ENCODE measurements at places on chromosomes 6 and 20.

DNA sequence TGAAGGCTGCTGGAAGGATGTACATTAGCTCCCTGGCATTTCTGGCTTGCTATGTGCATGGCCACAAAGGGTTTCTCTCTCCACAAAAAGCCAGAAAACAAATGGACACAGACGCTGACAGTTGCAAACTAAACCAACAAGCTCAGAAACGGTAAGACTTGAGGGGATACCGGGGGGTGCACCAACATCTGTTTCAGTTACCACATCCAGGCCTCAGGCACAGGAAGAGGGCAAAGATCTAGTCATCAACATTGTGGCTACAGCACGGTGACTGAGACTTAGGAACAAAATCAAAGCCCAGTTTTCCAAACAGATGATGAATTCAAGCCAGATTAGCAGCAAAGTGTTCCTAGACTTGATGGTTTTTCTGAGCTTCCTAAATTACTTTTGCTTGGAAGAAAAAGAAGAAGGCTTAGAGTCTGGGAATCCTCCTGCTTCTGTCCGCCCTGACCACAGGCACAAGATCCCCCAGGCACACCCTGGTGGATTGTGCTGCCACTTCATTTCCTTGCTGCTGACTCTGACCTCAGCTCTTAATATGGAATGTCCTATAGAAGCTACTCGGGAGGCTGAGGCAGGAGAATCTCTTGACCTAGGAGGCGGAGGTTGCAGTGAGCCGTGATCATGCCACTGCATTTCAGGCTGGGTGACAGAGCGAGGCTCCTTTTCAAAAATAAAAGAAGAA, 54.2 kb upstream of the ADGRF1 start:
- DNase-seq = no peak

- no peak for DNase-seq
Measured at GRCh38 chr20:55166063-55166462, 690.7 kb downstream of the DOK5 start.

DNA sequence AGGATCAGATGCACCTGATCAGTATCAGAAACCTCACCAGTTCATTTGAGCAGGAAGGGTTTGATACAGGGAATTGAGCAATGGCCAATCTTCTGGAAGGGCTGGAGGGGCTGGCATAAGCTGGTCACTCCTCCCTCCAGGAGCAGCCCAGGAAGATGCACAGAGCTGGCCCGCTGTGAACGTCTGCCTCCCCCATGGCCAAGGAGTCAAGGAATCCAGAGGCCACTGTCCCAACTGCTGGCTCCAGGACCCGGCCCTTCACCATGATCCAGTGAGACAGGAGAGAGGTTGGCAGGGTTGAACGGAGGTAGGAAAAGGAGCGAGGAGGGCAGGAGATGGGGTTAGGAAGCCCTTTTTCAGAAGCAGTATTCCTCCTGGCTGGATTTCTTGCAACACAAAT, 113.9 kb upstream of the CST7 start:
- no peak for DNase-seq

GRCh38 chr20:8431538-8432434, 299.7 kb downstream of the PLCB1 start:
- no peak for DNase-seq

GRCh38 chr6:111406200-111406721, 76.8 kb downstream of the REV3L start:
- DNase-seq = no peak

- DNase-seq = no peak
Measured at GRCh38 chr6:78709021-78709420, 158.3 kb upstream of the IRAK1BP1 start.

GRCh38 chr20:11499101-11499634, 418.5 kb upstream of the BTBD3 start:
- DNase-seq = no peak

- no peak for DNase-seq
Measured at GRCh38 chr20:58778760-58779159, 71.9 kb downstream of the GNAS-AS1 start.

GRCh38 chr6:41579088-41579610, 33.0 kb downstream of the FOXP4 start:
- no peak for DNase-seq

DNA sequence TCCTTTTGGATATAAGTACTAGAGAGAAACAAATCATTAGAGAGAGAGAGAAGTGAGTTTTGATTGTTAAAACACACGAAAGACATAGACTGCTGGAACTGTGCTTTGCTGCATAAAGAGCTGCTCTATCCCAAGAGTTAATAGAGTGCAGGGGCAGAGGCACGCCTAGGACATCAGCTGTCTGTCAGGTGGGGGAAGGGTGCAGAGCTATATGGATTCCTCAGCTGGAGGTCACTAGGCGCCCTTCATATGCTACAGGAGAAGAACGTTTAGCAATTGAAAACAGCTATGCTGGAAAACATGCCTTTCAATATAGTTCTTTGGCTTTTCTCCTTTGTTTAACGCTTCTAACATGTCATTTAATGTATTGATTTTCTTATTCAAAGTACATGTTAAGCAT, 169.0 kb upstream of the MCHR2 start:
- DNase-seq = no peak

DNA sequence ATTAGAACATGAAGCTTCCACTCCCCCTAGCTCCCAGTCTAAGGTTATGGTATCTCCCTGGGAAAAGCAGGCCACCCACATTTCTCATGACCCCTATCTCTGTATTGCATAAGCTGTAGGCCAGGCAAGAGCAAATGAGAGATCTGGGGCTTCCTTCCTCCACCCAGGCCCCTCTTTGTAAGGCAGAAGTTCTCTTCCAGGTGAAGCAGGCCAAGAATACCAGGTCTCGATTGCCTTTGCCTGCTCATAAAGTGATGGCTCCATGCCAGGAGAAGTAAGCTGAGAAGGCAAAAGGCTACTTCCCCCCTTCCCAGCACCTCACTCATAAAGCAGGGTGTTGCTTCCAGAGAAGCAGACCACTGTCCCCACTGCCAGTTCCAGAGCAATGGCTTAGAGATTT, 144.1 kb upstream of the KCNK16 start:
- no peak for DNase-seq

DNA sequence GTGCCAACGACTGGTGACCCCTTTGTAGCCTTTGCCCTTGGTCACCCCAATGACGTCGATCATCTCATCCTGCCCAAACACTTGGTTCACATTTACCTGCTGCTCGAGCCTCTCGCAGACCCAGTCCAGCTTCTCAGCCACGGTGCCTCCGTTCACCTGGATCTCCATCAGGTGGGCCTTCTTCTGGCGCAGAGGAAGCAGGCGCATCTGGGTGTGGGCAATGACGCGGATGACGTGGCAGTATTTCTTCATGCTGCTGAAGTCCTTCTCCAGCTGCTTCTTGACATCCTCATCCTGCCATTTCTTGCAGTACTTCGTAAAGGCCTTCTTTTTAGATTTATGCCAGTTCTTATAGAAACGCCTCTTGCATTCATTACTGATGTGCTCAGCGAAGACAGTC, 46.9 kb upstream of the SEC63 start:
- no peak for DNase-seq

DNA sequence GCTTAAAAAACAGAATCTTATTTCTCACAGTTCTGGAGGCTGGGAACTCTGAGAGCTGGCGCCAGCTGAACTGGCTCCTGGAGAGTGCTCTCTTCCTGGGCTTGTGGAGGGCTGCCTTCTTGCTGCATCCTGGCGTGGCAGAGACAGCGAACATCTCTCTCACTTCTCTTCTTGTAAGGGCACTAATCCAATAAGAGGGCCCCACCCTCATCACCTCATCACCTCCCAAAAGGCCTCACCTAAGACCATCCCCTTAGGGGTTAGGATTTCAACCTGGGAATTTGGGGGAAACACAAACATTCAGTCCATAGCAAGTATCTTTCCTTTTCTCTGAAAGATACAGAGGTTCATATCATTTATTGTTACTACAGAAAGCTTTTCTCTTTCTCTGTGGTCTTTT, 23.9 kb downstream of the PNLDC1 start:
- DNase-seq = no peak

DNA sequence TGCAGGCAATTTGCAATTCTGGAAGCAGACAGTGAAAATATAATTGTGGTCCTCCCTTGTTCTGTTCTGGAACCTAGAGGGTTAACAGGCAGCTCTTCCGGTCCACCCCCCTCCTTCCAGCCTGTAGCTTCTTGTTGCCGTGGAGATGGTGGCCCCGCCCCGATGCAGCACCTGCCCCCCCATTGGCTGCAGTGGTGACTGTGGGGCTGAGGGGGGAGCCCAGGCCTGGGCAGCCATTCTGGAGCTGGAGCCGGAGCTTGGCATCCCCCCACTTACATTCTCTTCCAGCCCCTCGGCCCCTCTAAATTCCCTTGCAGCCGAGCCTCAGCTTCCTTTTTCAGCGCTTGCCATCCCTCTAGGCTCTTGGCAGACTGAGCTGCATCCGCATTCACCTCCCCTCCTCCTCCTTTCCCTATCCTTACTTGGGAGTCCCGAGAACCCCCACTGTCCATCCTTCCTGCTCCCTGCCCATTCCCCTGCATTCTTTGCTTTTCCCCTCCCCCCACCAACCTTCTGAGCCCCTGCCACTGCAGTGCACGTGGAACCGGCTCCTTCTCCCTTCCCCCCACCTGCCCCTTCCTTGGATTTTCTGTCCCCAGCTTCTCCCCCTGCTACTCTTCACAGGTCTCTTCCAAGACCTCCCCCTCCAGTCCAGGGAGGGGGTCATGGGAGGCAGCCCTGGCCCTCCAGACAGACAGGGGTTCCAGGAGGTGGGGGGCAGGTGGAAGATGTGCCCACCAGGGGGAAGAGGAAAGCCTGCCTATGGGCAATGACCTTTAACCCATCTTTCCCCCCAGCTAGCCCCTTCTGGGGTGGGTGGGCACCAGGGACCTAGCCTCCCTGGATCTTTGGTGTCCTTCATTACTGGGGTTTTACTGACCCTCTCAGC, 11.4 kb downstream of the SYNGAP1 start:
- DNase-seq = peak; percentile 67

- no peak for DNase-seq
Measured at GRCh38 chr20:63957690-63958441, 1.6 kb upstream of the UCKL1 start.

DNA sequence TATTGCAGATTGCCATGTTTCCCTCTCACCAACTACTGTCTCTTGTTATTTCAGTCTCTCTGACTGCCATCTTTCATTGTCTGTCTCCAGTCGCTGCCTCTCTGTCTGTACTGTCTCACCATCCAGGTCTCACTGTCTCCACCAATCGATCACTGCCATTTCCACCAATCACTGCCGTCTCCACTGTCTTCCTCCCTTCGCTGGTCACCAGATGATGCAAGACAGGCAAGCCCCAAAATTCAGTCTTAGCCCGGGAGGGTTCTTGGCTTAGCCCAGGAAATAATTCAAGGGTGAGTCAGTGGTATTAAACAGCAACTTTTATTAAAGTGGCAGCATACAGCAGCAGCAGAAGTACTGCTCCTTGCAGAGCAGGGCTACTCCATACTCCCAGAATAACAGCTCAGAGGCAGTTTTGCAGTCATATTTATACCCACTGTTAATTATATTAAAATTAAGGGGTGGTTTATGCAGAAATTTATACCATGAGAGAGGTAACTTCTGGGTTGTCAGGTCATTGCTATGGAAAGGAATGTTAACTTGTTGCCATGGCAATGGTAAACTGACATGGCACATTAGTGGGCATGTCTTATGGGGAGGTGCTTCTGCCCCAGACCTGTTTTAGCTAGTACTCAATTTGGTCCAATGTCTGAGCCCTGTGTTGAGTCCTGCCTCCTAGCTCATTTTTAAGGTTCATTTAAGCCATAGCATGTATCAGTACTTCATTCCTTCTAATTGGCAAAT, 23.0 kb upstream of the ECHDC1 start:
- DNase-seq = no peak

DNA sequence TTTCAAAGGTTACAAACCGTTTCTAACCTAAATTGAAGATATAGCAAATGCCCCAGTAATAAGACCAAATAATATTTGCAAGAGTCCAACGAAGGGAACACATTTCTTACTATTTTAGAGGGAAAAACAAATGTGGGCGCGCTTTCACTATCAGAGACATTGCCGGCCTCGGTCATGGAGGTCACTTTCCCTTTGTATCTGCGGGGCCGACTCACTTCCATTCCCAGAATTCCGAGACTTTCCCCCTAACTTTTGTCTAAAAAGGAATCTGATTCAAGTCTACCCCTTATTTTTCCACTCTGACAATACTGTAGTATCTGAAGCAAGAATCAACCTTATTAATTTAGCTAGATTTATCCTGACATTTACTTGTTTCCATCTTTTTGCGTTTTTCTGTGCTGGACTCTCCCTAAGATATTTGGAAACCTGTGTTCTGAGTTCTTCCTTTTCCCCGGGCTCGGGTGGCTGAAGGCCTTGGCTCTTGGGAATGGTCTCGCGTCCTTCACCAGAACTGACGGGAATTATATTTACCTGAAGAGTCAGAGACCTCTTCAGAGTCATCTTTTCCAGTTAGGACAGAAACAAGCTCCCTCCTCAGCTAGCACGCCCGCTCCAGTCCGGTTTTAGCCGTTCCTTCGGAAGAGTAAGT, 71.8 kb upstream of the ZNF184 start:
- DNase-seq = no peak

DNA sequence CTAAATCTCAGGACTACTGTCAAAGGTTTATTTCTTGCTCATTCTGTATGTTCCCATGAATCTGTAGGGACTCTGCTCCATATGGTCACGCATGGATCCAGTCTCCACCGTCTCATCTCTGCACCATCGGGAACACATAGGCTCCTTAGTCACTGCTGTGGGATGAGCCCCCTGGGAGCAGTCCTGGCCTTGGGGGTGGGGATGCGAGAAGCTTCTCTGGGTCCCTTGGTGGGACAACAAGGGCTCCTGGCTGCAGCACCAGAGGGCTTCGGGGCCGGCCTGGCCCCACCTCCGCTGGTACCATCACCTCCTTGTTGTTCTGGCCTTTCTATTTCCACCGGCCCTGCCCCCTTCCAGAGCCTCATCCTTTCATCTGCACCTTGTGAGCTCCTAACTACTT, 148.4 kb downstream of the CDH4 start:
- no peak for DNase-seq

- no peak for DNase-seq
Measured at GRCh38 chr20:32672982-32673851, 524 bp downstream of the C20orf203 start.

GRCh38 chr6:65117817-65118409, 589.1 kb downstream of the EYS start:
- DNase-seq = no peak

- DNase-seq = no peak
Measured at GRCh38 chr6:99252421-99252820, 97.1 kb downstream of the FAXC start.

GRCh38 chr6:104682722-104683643, 176.7 kb downstream of the HACE1 start:
- peak; percentile 55 for DNase-seq

DNA sequence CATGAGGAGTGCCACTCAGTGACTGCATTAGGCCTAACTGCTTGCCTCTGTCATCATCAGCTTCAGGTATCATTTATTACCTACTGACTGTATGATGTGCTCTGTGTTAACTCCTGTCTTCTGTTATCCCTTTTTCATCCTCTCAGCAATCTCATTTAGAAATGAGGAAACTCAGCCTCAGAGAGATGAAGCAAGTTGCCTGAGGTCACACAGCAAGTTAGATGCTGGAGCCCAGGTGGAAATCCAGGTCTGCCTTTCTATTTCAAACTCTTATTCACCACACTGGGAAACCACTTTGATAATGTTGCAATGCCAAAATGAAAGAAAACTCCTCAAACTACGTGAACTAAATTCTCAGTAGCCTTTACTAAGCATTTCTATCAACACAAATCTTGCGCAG, 1.3 kb downstream of the FERMT1 start:
- no peak for DNase-seq

Measured in stimulated activated CD4-positive, alpha-beta T cell treated with anti-CD3 and anti-CD28 coated beads, Interleukin-1b, Interleukin-23, amount 100 ng/mL, for 4 hours (primary cell).